ENCODE measurements at places on chromosomes 16 and 17. TPM values are rescaled to one million over a fixed set of nuclear protein-coding genes. Genes with fewer than 3 reads are reported as not detected.

The PLA2G10 gene
- not detected for total RNA-seq

The NETO2 gene
- total RNA-seq: 5.6 TPM

The CCL17 gene
- total RNA-seq: not detected

The HSD17B2 gene
- total RNA-seq: 2.0 TPM

The NLRC5 gene
- total RNA-seq: 29.4 TPM

The CDH5 gene
- not detected for total RNA-seq
